ENCODE measurements at places on chromosomes 6 and 20.

DNA sequence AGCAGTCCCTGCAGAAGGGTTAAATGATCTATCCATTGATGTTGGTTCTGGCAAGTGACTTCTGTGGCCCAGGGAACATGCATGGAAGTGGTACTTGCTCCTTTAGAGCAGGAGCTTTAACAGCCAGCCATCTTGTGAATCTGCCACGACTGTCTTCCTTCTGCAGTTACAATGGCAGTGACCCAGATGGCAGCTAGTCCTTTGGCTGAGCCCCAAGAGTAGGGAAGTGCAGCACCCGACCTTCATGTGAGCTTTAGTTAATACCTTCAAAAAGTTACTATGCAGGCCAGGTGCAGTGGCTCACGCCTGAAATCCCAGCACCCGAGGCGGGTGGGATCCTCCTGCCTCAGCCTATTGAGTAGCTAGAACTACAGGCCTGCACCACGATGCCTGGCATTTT, 66.4 kb downstream of the POPDC3 start:
- DNase-seq: no peak

DNA sequence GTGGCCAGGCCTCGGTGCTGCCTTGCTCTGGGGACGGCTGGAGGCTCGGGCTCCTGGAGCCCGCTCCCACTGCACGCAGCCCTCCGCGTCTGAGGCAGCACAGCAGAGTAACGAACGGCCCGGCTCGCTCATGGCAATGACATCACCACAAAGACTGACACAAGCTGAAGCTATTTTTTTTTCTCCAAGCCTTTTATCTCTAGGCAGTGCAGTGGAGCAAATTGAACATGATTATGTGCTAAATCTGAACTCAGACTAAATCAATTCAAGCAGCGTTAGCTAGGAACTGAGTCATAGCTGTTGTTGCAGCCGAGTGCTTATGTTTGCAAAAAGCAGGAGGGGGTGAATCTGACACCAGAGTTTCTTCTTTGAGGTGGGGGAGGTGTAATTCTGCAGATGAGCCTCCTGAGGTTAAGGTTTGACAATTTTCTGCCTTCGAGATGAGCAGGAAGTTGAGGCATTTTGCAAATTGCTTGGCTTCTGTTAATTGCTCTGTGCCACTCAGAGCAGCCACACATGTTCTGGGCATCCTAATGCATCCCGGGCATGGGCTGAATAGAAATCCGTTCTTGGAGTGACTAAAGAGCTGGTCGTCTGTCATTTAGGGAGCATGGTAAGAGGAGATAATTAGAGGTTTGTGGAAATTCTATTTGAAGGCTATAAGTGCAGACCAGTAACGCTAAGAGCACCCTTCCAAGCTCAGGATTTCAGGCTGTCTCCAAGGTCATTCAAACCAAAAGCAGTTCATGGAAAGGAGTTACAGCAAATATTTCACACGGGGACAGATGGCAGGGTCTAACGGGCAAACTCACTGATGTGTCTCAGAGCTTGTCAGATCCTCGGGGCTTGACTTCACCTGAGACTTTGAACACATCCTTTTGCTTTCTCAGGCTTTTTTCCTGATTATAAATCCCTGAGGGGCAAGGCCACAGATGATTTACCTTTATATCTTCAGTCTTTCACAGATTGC, 155.1 kb upstream of the ENPP5 start:
- DNase-seq: no peak

GRCh38 chr6:143110572-143110971, 49.9 kb downstream of the AIG1 start:
- no peak for DNase-seq

- no peak for DNase-seq
Observed at GRCh38 chr6:11944111-11944510, 68.0 kb upstream of the HIVEP1 start.

- DNase-seq: no peak
Observed at GRCh38 chr6:102390541-102390940, 997.0 kb downstream of the GRIK2 start.

All from AML-193 (cell line).